Breast epithelium (tissue), 4 donors: ENCODE measurements at places on chromosomes 6 and 20. TPM values are rescaled to one million over a fixed set of nuclear protein-coding genes. Genes with fewer than 3 reads are reported as not detected.

GRCh38 chr20:1478566-1478965 lies 11.9 kb upstream of the NSFL1C start:
- DNase-seq: no peak

- no peak for DNase-seq
Measured at GRCh38 chr6:11810854-11811643, 32.4 kb upstream of the ADTRP start.

Gene RPP40
- 5.9 TPM for total RNA-seq

Gene OPN5
- not detected for total RNA-seq

Gene MAP7
- total RNA-seq: 16.4 TPM
